ENCODE measurements at places on chromosomes 3 and 15.

DNA sequence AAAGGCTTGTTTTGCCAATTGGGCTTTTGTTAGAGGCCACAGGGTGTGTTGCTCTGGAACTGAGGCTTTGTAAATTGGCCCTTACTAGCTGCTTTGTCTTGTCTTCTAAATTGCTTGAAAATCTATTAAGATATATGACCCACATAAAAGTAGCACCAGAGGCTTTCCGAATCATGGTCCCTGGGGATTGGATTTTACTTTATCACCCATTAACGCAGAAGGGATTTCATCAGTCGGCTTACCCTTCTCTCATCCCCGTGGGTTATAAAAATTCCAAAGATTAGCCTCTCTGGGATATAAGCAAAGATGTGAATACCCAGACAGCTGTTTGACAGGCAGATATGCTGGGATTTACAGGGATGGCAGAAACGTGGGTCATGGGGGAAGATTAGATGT is 98.3 kb upstream of the CHL1 start:
- DNase-seq = no peak

DNA sequence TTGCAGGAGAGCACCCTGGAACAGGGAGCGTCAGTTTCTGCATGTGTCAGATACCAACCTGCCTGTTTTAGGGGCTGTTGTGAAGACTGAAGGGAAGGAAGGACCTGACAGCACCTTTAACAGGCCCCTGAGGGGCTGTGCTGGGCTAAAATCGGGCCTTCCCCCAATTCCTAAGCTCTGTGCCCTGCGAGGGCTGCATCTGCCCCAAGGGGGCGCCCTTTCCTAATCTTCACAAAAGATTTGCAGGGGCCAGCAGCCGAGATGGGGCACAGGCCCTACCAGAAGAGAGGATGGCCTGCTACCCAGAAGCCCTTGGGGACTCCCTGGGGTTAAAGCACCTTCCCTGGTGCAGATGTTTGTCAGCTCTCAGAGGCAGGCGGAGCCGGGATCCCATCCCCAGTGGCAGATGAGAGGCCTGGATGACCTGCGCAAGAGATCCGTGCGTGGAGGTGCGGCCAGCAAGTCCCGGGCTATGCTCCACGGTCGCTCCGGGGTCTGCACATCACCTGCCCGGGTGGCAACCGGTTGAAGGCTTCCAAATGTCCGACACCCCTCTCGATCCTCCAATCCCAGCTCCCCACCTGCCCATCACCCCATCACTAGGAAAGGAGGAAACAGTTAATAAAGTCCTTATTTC is 53.6 kb downstream of the RHCG start:
- DNase-seq = peak; percentile 39

DNA sequence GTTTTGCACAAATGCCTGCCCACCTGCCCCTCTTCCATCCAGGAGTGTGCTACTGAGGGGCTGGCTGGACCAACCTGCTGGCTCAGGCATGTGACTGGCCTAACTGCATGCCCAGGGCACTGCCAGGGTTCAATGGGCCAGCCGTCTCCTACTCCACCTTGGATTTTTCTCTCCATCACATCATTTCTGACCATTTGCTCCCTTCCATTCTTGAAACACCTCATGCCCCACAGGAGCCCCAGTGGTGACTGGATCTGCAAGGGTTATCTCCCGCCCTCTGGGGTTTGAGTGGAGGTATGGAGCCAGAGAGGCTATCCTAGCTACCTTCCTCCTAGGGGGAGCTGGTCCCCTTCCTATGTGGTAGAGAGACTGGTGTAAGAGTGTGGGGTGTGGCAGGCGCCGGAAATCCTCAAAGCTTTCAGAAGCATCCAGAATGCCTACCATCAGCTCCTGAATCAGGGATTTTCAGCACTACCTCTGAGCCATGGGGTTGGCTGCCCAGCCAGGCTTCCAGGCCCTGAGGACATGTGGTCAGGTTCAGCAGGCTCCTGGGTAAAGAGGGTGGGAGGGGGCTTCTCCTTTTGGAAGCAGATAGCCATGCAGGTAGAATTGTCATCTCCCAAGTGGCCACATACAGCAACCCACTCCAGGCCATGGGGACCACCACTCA is 2.9 kb upstream of the MANF start:
- no peak for DNase-seq

- DNase-seq = no peak
Measured at GRCh38 chr15:40754574-40754882, 526 bp downstream of the RMDN3 start.

GRCh38 chr3:47197287-47197686 is 33.4 kb upstream of the SETD2 start:
- no peak for DNase-seq

GRCh38 chr3:63585927-63586326 is 66.5 kb upstream of the SNTN start:
- DNase-seq = no peak

DNA sequence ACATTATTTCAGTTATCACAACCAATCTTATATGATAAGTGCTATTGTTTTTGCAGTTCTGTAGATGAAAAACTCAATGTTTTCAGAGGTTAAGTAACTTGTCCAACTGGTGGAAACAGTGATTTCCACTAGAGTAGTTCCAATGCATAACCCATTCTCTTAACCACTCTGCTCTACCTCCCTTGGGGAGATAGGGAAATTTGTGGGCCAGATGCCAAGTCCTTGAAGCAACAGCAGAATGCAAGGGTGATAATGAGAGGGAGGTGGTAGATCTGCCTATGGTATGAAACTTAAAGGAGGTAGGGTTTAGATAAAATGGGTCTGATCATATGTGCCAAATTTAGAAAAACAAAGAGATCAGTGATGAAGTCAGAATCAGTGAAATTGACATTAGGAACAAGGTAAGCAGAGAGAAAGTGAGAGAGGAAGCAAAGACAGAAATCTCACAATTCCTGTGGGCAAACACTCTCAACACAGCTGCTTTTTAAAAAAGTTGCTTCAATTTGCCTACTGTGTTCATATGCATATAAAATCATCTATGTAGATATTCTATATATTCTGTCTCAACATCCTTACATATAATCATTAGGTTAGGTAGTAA is 50.5 kb upstream of the UBP1 start:
- DNase-seq = no peak

GRCh38 chr3:118267588-118267987 is 767.1 kb downstream of the IGSF11 start:
- DNase-seq = no peak

DNA sequence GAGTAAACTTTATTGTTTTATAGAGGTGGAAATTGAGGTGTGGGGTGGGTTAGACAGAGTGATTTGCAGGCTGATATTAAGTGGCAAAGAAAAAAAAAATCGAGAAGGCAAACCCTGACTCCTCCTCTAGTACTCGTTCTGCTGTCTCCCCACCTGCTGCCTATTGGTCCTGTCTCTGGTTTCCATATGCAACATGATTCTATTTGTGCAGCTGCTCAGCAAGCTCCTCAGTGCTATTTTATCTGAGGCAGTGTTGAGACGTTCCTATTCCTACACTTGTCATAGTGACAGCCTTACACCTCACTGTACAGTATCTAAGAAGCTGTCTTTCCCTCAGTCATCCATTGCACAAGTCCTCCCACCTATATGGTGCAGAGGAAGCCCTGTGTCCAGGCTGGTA is 45.1 kb downstream of the RSL24D1 start:
- DNase-seq = no peak

GRCh38 chr3:16821053-16821452 is 63.7 kb upstream of the PLCL2 start:
- DNase-seq = no peak

DNA sequence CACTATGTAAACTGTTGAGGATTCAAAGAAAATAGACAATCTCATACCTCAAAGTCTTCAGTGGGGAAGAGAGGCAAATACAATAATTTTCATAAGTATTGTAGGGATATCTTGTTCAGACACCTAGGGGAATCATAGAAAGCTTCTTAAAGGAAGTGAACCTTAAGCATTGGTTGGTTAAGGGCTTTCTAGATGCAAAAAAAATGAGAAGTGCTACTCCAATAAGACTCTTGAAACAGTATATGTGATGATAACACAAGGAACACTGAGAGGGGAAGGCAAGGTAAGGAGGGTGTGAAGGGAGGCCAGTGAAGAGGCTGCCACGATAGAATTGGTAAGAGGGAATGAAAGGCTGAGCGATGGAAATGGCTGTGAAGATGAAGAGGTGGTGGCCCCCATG is 104.1 kb downstream of the TPRG1 start:
- DNase-seq = no peak

DNA sequence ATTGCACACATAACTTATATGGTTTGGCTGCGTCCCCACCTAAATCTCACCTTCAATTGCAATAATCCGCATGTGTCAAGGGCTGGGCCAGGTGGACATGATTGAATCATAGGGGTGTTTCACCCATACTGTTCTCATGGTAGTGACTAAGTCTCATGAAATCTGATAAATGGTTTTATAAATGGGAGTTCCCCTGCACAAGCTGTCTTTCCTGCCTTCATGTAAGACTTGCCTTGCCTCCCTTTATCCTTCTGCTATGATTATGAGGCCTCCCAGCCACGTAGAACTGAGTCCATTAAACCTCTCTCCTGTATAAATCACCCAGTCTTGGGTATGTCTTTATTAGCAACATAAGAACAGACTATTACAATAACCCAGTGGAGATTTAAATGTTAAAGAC is 653.9 kb downstream of the ROBO1 start:
- DNase-seq = no peak

DNA sequence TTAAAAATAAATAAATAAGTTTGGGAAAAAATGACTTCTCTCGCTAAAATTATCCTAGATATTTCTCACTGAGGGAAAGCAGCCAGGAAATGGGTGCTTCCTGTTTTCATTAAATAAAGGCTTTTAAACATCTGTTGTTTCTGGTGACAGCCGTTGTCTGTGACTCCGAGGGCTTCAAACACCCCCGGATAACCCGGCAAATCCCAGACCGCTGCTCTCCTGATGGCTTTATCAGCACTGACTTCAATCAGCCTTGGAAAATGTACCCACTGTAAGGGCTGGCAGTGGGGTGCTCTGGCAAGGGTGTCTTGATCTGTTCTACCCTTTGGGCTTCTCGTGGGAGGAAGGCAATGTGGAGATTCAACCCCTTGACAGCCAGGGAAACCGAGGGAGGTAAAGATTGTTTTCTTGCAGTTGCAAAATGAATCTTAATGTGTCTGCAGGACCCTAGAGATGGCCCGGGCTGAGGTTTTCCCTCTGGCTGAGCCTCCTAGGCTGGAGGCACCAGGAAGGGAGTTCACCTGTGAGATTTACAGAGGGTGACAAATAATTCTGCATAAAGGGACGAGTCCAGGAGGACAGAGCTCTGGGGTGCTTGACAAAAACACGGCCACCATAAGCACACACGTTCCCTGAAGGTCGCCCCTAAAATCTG is 33.6 kb upstream of the SEC13 start:
- DNase-seq = no peak

DNA sequence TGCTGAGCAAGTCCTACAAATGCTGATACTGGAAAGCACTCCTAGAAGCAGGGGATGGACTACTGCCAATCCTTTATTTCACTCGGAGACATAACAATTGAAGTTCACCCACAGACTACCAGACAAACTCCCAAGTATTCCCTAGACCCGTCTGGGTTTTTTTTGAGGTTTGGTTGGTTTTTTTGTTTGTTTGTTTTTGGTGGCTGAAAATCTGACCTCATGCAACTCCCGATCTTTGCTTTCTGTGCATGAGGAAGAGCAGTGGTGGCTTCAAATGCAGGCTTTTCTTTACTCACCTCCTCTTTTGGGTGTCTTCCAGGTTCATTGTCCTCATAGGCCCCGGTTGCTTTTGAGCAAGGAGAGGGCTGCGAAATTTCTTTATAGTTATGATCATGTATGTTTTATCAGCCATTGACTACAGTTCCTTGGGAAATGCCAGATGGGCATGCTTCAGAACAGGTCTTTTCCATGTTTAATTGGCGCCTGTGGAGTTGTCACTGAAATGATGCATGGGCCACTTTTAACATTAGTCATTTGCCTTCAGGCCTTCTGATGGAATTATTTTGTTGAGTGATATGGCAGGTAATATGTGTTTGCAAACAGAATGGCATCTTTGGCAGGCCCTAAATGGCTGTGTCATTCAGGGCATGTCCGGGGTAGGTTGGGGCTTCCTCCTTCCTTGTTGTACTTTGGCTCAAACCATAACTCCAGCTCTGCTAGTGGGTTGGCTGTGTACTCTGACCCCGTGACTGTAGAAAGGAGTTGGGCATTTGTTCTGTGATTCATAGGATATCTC is 81.3 kb upstream of the ZBED2 start:
- DNase-seq = no peak

- DNase-seq = no peak
Measured at GRCh38 chr15:28017423-28017924, 81.6 kb downstream of the OCA2 start.

DNA sequence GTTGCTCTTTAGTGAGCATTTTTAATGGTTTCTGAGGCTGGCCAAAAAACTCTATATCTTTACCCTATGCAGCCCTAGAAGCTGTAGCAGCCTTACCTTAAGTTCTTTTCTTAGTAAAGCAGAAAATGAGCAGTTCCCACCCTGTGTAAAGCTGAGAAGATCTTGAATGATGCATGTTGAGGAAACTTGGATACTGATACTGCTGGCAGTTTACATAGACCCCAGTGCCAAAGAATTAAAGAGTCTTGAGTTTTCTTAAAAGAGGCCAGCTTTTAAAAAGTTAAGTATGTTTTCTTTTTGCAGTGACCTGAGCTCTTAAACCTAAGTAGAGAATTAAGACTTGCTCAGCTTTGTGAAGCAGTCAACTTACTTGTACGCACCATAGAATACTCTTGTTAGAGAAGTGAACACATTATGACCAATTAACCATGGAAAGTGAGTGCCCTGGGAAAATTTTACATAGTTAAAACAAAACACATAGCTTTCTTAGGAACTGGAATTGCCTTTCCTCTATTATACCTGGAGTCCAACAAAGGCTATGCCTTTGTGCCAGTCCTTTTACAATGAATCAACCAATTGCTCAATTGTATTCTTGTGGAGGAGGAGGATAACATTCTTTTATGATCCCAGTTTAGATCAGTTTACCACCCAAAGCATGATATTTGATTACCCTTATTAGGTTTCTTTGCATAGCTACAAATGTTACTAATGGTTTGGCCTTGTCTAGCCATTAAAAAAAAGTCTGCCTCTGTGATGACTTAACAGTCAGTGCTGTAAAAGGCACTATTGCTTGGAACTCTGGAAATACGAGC is 28.4 kb downstream of the PLS1 start:
- no peak for DNase-seq

GRCh38 chr15:33405096-33405495 is 94.3 kb downstream of the RYR3 start:
- no peak for DNase-seq

- no peak for DNase-seq
Measured at GRCh38 chr15:61030451-61030850, 198.7 kb downstream of the RORA start.

- DNase-seq = no peak
Measured at GRCh38 chr3:144314946-144315345, 343.3 kb downstream of the DIPK2A start.

DNA sequence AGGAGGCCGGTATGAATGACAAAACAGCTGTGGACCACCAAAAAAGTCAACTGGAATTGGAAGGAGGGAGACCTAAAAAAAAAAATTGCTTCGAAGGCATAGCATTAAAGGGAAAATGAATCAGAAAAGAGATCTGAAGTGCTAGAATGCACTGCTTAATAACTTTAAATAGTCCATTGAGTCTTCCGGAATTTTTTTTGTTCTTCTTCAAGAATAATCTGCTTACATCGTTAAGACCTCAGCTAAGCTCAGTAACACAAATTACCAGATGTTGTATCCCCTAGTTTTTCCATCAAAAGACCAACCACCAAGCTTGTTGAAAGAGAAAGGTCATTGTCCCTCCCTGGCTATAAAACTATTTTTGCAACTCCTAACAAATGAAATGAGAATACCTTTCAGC is 560.5 kb downstream of the NR2F2 start:
- DNase-seq = no peak

Measured in stimulated activated CD4-positive, alpha-beta T cell treated with anti-CD3 and anti-CD28 coated beads, Interleukin-4, amount 100 ng/mL, for 24 hours (primary cell).